ENCODE measurements at places on chromosomes 3 and 15. TPM values are rescaled to one million over a fixed set of nuclear protein-coding genes. Genes with fewer than 3 reads are reported as not detected.

The UCN2 gene
- total RNA-seq: 9.3 TPM

The RGMA gene
- total RNA-seq: 0.18 TPM

The CHRM5 gene
- total RNA-seq: 0.01 TPM

The FETUB gene
- 0.05 TPM for total RNA-seq

The LRRC31 gene
- not detected for total RNA-seq

The SEMA3B gene
- total RNA-seq: 9.3 TPM

The C2CD4A gene
- not detected for total RNA-seq

The CCDC54 gene
- not detected for total RNA-seq
